ENCODE measurements at places on chromosomes 2 and 18.

DNA sequence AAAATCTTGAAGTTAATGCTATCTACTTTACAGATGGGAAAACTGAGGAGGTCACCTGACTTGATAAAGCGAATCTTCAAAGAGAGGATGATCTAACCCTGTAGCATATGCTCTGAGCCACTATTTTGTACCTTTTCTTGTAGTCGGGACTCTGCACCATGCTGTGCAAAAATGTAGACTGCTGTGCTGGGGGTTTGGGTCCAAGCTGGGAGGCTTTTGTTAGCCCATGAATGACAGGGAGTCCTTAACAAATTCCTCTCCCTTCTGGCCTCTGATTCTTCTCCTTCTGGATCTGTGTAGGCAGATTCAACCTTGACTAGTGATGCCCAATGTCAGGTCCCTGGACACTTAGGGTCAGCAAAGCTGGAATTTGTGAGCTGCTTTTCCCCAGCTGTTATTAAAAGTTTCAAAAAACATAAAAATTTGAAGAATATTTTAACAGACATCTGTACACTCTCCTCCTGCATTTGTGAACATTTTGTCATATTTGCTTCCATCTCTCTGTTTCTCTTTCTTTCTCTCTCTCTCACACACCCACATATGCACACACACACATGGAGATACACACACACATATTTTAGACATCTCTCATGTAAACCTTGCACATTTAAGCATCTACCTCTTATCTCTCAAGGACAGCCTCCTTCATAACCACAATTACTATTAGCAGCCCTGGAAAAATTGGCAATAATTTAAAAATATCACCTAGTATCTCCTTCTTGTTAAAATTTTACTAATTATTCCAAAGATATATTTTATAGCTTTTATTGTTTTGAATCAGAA, 335.0 kb upstream of the TRIB2 start:
- DNase-seq = no peak

DNA sequence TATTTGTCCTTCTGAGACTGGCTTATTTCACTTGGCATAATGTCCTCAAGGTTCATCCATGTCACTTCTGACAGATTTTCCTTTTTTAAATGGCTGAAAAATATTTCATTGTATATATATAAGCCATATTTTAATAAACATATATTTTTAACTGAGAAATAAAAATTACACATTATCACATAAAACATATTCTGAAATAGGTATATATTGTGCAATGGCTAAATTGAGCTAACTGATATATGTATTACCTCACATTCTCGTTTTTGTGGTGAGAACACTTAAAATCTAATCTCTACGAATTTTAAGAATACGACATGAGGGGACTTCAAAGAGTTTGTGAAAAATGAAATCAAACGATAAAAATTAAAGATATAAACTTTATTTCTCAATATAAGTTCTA, 25.7 kb upstream of the ZSWIM2 start:
- no peak for DNase-seq

- no peak for DNase-seq
Observed at GRCh38 chr2:109129356-109129920, 433 bp downstream of the SH3RF3 start.

- no peak for DNase-seq
Observed at GRCh38 chr2:26968001-26968400, 2.4 kb upstream of the MAPRE3 start.

- no peak for DNase-seq
Observed at GRCh38 chr18:73739098-73739497, 408.5 kb downstream of the FBXO15 start.

DNA sequence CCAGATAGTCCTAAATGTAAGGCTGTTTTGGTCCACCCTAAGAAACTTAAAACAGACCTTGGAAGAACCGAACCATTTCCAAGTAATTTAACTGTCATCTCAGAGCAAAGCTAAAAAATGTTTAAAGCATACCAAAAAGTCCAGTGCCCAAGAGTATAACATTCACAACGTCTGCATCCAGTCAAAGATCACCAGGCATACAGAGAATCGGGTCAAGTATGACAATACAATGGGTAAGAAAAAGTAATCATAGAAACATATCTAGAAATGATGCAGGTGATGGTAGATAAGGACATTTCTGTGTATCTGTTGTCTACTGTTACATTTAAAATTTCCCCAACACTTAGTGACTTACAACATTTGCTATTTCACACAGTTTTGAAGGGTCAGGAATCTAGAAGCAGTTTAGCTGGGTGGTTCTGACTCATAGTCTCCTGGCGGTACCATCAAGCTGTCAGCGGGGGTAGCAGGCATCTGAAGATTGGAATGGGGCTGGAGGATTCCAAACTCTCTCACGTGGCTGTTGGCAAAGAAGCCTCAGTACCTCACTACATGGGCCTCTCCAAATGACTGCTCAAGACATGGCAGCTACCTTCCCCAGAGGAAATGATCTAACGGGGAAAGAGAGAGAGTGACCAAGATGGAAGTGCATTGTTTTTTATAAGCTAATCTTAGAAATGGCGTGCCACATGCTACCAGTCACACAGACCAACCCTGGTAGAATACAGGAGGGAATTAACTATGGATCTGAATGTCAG, 36.6 kb upstream of the DYNC2LI1 start:
- no peak for DNase-seq

GRCh38 chr2:220499225-220499624, 871.8 kb downstream of the SLC4A3 start:
- DNase-seq = no peak

GRCh38 chr2:61670591-61671501, 132.7 kb upstream of the XPO1 start:
- no peak for DNase-seq

GRCh38 chr2:203706403-203706802, at the start of gene CD28:
Gene CD28, plus strand, starts transcription at chr2:203706639. Its CDS starts 58 bp downstream, at chr2:203706697.
- peak; percentile 96 for DNase-seq

DNA sequence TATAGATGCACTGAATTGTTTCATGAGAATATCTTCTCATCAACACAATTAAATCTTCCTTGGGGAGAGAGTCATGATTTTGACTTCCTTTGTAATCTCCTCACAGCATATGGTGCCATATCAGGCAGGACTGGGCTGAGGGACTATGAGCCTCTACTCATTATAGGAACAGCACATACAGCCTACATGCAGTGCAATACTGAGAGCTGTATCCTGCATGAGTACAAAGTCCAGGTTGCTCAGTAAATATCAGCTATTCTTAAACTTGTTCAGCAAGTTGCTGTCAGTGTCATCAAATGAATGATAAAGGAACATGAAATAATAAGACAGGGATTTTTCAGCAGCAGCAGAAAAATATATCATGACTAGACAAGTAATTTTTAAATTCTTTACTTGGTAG, 10.8 kb downstream of the DLGAP1 start:
- DNase-seq = no peak

DNA sequence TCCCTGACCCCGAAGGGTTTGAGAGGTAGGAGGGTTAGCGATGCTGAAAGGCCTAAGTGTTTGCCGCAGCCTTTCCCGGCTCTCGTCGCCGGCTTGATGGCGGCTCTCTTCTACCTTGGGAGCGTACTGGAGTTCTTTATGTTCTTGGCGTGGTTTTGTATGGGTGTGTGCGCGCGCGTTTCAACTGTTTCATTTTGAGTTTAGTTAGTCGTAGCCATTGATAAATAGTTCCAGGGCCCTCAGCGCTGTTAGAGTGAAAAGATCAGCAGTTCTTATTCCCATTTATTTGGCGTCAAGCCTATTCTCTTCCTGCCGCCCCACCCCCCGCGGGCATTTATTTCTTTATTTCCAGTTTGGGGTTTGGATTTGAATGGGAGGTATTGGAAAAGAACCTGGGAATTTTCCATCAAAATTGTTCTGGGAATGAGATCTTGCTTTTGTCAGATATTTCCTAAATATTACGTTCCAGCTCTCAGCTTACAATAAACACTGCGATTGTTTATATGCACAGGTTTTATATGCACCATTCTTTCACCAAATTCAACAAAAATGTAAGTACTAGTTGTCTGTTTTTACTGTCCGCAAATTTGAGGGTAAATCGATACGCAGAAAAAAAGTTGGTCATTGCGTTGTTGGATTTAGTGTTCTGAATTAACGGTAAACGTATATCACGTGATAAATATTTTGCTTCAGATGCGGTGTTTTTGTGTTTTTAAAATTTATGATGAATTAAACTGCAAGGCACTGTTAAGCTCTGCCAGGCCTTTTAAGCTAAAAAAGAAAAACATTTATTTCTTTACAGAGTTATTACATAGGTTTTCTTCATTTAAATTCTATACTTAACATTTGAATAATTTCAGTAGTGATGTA, 954 bp downstream of the CCNT2 start:
- peak; percentile 43 for DNase-seq

DNA sequence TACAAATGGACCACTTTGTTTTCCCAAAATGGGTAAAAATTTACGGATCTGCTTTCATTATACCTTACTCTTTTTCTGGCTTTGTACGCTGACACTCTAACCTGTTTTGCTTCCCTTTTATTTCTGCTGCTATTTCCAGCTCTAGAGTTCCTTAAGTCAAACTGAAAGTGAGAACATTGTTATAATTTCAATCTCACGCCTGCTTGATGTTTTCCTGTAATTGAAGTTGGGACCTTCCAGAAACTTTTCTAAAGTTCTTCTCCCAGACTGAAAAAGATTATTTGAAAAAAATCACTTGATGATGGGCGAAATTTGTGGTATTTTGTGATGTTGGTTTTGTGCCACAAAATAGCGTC, 1.8 kb downstream of the GLS start:
- no peak for DNase-seq

Measured in naive thymus-derived CD8-positive, alpha-beta T cell (primary cell).